Foreskin melanocyte (primary cell): ENCODE measurements at places on chromosomes 1 and 21.

- no peak for DNase-seq
Observed at GRCh38 chr1:179742717-179743678, at the start of gene FAM163A. FAM163A (plus strand) TSS chr1:179743291; CDS start chr1:179813098, 69,807 bp downstream.

DNA sequence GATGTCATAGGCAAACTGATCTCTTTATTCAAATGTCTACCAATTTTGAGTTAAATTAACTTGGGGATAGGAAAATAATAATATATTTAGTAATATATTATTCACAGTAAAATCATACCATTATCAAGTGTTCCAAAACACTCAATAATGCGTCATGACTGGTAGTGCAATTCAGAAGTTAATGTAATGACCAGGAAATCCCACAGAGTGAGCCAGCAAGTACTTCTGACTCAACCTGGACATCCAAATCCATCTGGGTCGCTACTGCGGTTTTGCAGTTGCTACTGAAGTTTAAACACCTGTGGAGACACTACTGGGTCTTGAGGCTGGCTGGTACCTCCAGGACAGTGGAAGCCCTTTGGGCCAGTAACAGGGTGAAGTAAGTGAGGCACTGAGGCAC is 44.8 kb downstream of the DPYD start:
- no peak for DNase-seq

GRCh38 chr1:180268556-180269075 is 38.6 kb downstream of the LHX4 start:
- DNase-seq: no peak

GRCh38 chr1:237953238-237953637 is 62.5 kb upstream of the ZP4 start:
- DNase-seq: no peak

DNA sequence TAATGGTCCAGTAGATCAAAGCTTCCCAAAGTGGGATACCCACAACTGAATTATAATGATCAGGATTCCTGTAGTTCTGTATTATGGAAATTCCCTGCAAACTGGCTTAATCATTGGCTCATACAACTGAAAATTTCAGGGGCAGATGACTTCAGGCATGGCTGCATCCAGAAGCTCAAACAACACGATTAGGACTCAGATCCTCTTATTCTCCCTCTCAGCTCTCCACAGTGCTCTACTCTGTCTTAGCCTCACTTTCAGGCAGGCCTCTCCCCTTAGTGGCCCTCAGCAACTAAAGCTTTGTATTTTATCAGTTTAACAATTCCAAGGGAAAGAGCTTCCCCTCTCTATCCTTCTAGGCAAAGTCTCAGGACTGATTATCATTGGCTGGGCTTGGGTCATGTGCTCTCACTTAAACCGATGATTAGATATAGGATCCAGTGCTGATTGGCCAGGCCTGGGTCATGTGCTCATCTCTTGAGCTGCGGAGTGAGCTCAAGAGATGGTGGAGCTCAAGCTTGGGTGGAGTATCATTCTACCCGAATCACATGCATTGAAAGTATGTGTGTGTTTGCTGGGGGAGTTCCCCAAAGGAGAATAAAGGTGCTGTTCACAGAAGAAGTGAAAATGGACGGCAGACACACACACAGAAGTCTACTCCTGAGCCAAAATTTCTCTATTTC is 57.9 kb upstream of the RUNX3 start:
- DNase-seq: no peak
